ENCODE measurements at places on chromosomes 7 and 10.

DNA sequence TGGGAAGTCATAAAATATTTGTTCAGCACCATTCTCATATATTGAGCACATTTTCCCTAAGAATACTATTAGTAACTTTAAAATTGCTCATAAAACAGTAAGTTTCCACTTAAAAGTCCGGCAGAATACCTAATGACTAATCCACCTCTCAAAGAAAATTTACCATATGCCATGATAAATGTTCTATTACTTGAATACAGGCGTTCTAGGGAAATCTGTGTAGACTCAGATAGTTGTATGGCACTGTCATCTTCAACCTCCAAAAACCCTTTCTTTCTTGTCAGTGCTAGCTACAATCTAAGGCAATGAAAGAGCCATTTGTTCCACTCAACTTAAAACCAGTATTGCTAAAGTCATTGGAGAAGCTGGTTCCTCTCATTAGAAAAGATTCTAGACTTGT lies 7.3 kb downstream of the GPR37 start:
- DNase-seq, result no peak

DNA sequence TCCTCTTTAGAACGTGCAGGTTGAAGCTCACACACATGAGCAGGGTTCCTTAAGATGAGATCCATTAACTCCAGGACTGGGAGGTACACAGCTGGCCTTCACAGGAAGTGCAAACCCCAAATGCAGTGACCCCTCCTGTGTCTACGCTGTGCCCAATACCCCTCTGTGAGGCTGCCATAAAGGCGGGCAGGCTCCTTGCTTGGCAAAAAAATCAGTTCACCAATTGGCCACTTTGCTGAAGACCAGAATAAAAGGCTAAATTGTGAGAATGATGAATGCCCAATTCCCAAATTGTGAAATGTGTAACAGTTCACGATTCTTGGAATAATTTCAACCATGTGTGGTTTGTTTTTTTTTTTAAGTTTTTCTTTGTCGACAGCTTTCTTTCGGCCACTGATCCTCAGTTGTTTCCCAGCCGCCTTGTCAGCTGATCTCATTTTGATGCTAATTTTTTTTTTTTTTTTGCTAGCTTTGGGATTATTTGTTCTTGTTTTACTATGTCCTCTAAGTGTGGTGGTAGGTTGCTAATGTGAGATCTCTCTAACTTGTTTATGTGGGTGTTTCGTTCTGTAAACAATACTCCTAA lies 101.9 kb upstream of the PRSS58 start:
- no peak for DNase-seq

GRCh38 chr10:124323111-124323725 lies 95.5 kb downstream of the OAT start:
- no peak for DNase-seq

- DNase-seq, result no peak
Observed at GRCh38 chr7:88276605-88277153, 30.0 kb downstream of the STEAP4 start.
